ENCODE measurements at places on chromosomes 12 and 14. TPM values are rescaled to one million over a fixed set of nuclear protein-coding genes. Genes with fewer than 3 reads are reported as not detected.

OAS1 gene
- 5.4 TPM for total RNA-seq

BAZ1A gene
- total RNA-seq, result 42.3 TPM

OVCH1 gene
- not detected for total RNA-seq

OTX2 gene
- total RNA-seq, result not detected

LRRC43 gene
- total RNA-seq, result 4.9 TPM

ADCY6 gene
- 66.1 TPM for total RNA-seq

CMAS gene
- 27.2 TPM for total RNA-seq

AJUBA gene
- total RNA-seq, result 110 TPM

GRCh38 chr12:45435945-45436710 lies 220.2 kb downstream of the ANO6 start:
- DNase-seq, result no peak

- no peak for DNase-seq
Observed at GRCh38 chr14:65472189-65472588, 59.7 kb downstream of the FUT8 start.

GRCh38 chr14:47555333-47555732 lies 120.1 kb downstream of the MDGA2 start:
- no peak for DNase-seq

- no peak for DNase-seq
Observed at GRCh38 chr12:30927222-30927611, 669 bp downstream of the TSPAN11 start.

- DNase-seq, result no peak
Observed at GRCh38 chr12:42921741-42922504, 332.4 kb upstream of the PRICKLE1 start.

- DNase-seq, result peak; percentile 25
Observed at GRCh38 chr12:34406996-34407300, 384.7 kb downstream of the ALG10 start.

DNA sequence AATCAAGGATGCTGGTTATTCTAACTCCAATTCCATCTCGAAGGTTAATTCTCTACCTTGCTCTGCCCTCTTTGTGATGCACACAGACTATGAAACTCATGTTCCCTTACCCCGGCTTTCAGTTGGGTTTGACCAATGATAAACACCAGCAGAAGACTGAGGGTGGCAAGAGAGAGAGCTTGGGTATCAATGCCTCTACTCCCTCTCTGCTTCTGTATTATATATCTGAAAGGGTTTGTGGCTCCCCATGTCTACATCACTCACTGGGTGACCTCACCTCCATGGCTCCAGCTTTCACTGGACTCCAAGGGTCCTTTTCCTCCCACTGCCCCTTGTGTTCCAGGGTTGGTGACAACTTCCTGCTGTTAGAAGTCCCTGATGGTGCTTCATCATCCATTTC lies 659.0 kb upstream of the TBX3 start:
- DNase-seq, result no peak

- no peak for DNase-seq
Observed at GRCh38 chr14:99679111-99679510, 5.0 kb upstream of the CYP46A1 start.

GRCh38 chr12:117009759-117010158 lies 89.5 kb downstream of the TESC start:
- no peak for DNase-seq

DNA sequence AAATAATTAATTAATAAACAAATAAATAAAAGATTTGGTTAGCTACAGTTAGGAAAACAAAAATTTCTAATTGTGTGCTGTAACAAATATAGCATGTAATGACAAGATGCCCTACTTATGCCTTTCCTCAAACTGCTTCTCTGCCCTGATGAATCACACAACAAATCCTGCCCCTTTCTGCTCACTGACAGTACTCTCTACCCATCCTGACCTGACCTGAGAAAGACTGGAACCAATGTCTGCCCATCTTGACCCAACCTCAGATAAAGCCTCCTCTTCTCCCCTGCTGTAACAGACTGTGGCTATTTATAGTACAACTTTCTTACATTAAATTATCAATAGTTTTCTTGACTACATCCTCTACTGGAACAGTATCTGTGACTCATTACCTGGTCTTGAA lies 43.7 kb downstream of the PPP1R13B start:
- DNase-seq, result no peak

DNA sequence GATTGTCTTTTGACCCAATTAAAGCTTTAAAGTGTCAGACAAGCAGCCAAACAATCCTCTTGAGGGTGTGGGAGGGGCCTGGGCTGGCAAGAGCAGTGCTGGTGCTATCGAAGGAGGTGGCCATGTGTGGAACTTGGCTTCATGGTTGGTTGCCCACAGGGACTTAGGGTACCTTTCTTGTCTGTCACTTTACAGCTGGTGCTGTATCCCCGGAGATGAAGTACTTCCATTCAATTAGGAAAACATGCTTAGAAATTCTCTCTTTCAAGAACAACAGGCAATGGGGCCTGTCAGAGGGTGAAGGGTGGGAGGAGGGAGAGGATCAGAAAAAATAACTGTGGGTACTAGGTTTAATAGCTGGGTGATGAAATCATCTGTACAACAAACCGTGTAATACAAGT lies 86.5 kb downstream of the DAAM1 start:
- DNase-seq, result no peak

DNA sequence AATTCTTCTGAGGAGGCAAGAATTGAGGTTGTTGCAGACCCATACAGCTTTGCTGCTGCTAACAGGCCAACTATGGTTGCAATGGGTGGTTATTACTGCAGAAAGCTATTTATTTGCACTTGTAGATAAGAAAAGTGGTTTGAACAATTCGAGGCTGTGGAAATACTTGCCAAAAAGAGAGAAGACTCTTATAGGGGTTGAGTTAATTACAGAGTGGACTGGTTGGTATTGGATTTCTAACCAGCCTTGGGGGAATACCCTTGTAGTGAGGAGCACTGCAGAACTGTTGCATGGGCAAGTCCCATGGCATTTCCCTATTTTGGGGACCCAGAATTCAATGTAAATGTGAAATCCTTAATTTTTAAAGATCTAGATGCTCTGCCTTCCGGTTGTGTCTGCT lies 120.5 kb downstream of the KCNMB4 start:
- DNase-seq, result no peak

GRCh38 chr14:68734231-68734732 lies 58.6 kb downstream of the ZFP36L1 start:
- no peak for DNase-seq

DNA sequence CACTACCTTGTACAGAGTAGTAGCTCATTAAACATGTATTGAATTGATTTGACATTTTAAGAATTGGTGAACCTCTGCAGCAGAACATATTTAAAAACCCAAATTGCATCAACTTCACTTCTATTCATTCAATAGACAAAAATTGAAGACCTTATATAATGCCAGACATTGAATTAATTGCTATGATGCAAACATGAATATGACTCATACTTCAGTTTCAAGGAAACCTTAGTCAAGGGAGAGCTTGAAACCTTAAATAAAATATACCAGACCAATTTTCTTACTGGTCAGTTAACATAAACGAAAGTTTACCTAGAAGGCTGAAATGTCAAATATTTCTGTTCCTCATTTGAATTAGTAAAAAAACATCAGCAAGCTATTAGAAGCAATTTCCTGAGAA lies 5.0 kb upstream of the MGAT4C start:
- DNase-seq, result no peak

DNA sequence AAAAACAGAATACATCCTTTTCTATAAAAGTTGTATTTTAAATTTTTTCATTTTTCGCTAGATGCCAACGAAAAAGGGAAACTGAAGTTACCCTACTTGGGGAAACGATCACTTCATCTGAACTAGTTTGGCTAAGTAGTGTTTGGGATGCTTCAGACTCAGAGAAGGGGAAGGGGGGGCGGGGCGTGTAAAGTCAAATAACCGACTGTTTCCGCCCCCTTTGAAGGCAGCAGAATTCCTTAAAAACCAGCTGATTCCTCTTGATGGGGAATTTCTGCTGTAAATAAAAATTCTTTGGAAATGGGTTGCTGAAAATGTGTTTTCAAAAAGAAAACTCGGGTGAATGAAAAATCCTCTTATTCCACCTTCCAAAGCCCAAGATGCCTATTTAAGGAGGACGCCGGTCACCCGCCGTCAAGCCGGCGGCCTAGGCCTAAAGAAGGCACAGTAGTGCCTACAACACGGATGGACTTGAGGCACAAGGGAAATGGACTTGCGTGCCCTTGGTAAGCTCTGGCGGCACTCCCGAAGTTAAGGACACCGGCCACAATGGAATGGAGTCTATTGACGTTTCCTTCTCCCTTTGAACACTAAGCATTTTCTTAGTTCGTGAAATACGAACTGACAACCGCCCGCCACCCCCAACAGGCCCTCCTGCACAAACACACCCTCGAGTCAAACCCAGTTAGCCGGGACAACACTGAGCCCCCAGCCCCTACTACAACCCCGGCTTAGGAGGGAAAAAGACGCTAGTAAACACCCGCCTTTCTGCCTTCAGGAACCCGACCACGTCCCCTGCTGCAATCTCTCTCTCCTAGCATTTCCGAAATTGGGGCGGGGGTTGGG lies 1.9 kb downstream of the ATXN2 start:
- DNase-seq, result no peak

DNA sequence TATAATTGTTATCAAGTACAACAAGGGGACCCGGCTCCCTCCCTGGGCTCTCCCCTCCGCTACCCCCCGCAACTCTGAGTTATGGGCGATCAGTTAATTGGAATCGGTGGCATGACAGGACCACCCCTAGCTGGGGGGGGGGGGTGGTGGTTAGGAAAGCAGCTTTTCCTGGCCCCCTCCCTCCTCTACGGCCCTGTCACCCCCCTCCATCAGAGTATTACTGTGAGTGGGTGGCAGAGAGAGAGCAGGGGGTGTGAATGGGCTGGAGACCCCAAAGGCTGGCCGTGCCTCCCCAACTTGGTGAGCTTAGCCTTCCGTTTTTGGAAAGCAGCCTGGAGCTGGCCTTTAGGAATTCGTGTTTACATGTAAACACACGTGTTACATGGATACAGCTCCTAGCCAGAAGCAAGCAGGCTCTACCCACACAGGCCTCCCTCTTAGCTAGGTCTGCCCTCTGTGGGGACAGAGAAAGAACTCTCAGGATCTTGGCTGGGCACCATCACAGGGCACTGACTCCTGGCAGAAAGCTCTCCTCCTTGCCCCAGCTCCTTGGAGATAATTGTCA lies 1.1 kb upstream of the HOXC4 start:
- peak; percentile 50 for DNase-seq

DNA sequence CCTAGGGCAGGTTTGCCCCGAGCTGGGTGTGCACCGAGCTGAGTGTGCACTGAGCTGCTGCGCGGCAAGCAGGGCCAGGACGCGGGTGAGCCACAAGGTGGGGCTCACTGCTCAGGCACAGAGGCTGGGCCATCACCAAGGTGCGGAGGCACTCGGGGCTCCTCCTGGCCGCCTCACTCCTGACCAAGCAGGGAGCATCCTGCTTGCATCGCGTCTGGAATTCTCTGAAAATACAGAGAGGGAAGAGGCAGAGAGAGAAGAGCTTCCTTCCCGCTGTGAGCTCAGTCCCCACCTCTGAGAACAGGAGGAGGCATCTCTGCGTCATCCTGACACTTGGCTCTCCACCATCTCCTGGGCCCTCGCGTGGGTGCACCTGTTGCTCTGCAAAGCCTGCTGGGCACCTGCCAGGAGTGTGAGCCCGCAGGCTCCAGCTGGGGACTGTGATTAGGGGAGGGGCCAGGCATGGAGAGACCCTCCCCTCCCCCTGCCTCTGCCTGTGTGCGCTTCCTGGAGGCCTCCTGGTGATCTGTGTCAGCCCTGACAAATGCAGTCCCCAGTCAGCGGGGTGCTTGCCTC lies 116.3 kb downstream of the GLT1D1 start:
- DNase-seq, result peak; percentile 55

DNA sequence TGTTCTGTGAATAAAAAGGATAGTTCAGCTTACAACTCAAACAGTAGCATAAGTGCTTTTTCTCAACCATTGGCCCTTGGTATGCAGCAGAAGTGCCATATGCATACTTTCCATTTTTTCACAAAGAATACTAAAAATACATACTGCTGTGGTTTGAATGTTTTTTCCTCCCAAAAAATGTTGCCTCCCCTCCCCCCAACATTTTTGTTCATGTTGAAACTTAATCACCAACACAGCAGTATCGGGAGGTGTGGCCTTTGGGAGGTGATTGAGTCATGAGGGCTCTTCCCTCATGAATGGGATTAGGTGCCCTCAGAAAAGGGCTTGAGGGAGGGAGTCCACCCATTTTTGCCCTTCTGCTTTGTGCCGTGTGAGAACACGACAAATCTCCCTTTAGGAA lies 198.6 kb downstream of the ESR2 start:
- DNase-seq, result no peak

DNA sequence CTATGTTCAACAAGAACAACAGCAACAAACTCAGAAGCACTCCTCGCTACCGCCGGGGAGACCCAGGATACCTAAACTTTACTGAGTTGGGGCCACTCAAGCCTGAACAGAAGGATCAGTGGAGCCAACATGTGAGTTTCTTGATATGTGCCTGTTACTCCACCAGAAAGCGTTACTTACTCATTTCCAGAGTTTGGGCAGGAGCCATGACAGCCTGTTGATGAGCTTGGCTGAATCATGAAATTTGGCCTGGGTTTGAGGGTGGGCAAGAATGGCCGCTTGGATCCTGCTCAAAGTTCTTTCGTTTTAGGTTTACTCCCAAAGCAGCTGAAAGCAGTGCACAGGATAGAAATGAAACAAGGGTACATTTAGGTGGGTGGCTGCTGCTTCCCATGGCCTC lies 12.0 kb upstream of the GALNT6 start:
- no peak for DNase-seq

- DNase-seq, result no peak
Observed at GRCh38 chr12:7093892-7094291, 1.6 kb upstream of the C1R start.

- DNase-seq, result no peak
Observed at GRCh38 chr14:56687123-56687522, 107.5 kb downstream of the TMEM260 start.

DNA sequence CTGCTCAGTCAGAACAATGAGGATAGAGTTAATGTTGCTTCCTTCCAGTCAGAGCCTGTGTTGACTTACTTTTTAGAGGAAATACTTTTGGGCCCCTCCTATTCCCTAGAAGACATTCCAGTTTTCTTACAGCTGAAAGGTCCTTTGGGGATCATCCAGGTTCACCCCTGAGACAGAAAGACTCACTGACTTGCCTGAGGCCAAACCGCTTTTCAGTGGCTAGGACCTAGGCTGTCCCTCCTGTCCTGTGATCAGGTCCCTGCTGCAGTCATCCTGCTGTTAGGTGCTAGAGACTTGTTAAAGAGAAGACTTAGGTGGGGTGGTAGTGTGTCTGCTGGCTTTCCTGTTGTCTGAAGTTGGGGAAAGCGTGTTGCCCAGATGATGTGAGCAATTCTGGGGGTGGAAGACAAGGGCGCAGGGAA lies 39.6 kb downstream of the SUSD6 start:
- no peak for DNase-seq

GRCh38 chr14:93464271-93464670 lies 33.5 kb downstream of the UNC79 start:
- no peak for DNase-seq

DNA sequence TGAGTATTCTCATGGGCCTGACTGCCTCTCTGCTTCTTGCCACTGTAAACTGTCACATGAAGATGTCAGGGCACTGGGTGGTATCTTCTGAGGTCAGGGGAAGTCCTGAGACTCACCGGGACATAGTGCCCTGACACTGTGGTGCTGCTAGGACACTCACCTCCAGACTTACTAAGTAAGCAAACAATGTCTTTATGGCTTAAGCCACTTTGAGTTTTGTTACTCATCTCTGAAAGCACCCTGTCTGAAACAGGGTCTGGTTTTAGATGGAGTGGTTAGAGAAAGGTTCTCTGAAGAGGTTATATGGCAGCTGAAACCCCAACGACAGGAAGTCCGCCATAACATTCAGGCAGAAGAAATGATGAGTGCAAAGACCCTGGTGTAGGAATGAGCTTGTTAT lies 22.7 kb downstream of the GPR19 start:
- no peak for DNase-seq

GRCh38 chr12:95083938-95084337 lies 10.5 kb upstream of the NR2C1 start:
- no peak for DNase-seq
